ENCODE measurements at places on chromosomes 2 and 18. TPM values are rescaled to one million over a fixed set of nuclear protein-coding genes. Genes with fewer than 3 reads are reported as not detected.

The NYAP2 gene
- total RNA-seq, result 2.3 TPM

GRCh38 chr18:40935423-40935822 lies 1019.6 kb upstream of the PIK3C3 start:
- peak; percentile 36 for DNase-seq

DNA sequence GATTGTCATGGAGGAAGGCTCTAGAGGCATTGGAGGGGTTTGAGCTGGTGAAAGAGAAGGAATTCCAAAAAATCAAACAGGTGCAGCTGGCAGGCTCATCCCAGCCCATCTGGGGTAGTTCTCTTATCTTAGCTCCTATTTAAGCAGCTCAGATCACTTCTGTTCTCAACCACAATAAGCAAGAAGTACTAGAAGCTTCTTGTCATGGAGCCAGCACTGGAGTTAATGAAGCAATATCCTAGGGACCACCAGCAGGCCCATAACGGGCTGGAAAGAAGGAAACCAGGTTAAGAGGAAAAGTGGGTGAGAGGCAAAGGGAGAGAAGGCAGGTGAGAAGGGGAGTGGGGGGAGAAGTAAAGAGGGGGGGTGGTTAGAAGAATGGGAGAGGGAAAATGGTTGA lies 100.7 kb upstream of the ZFP36L2 start:
- no peak for DNase-seq

- peak; percentile 95 for DNase-seq
Measured at GRCh38 chr2:9251154-9252001, 44.8 kb downstream of the ASAP2 start.

DNA sequence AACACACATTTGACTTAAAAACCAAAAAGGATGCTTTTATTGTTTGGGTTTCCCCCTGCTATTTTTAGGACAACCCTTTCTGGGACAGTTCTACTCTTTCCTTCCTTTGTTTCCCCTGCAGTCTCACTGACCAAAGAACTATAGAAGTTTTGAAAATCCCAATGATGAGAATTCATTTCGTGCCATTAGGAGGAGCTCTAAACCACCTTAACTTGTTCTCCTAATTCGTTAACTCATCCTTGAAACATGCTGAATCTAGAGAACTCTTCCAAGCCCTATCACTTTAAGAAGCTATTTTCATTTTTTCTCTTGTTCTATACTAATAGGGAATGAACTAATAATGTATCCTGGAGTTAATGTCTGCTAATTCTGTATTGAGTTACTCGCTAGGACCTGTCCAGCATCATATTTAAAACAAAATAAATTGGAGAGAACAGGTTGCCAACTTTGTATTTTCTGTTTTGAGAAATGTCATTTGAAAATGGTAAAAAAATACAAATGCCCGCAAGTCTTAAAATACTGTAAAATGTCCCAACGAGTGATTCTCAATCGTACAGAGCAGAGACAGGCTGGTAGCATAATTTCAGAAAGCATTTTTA lies 62.9 kb downstream of the AFTPH start:
- DNase-seq, result peak; percentile 50

DNA sequence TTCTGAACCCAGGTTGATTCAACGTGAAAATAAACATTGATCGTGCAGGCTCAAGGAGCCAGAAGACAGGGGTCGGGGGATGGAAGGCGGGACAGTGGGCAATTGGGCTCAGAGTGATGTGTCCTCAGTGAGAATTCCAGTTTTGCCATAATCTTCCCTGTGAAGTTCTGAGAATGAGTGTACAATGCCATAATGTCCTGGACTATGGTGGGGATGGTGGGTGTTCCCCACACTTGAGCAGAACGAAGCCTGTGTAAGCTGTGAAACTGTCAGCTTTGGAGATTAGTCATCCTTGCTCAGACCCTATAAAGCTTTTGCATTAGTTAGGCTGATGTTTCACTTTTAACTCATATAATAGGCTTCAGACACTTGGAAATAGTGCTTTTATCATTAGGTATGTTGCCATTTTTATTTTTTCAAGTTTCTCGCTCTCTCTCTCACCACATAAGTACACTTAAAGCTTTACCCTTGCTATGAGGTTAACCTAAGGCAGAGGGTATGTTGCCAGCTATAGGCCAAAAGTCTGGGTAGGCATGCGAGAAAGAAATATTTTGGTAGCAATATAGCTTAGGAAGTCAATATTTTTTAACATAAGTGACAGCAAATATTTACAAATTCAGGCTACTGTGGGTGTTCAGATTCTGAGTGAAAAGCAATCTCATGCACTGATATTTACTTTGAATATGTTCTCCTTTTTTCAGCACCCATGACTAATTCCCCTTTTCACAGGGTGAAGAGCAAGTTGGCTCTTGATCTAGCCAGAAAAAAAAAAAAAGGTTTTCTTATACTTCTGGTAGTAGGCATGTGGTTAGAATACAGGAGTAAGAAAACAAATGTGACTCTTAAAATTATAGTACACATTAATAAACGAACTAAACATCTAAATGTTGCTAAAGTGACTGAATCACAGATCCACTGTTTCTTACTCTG lies 47.2 kb downstream of the CDC42EP3 start:
- DNase-seq, result peak; percentile 65

DNA sequence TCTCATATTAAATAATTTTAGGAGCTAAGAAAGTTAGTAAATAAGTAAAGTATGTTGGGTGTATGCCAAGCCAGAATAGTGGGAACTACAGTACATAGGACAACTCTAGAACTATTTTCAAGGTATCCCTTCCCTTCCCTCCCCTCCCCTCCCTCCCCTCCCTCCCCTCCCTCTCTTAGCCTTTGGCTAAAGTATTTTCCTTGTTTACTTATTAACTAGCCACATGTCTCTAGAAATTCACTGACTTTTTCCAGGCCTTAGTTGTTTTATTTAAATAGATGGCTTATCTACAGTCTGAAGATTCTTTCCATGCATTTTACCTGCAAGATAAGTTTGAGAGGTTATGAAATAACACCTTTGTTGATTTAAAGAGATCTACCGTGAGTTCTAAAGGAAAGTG lies 402.1 kb downstream of the PARD3B start:
- DNase-seq, result no peak

The SERPINB4 gene
- 0.05 TPM for total RNA-seq

DNA sequence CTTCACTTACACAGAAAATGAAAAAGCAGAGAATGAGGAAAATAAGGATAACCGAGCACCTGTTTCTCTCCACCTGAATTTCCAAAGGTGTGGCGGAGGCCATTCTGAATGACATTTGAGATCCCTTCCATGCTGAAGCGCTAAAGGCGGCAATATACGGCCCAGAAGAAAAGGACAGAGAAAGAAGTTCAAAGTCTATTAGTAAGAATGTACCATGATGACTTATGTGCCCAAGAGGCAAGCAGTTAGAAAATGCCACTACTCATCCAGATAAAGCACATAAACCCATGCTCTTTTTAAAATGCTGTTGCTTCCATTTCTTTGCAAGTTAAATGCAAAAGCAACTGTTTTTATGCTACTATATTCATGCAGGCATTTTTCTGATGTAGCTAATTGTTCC lies 37.2 kb downstream of the FEZ2 start:
- no peak for DNase-seq

The TMEM169 gene
- total RNA-seq, result not detected

- no peak for DNase-seq
Measured at GRCh38 chr18:63981719-63982118, 11.8 kb downstream of the SERPINB8 start.

The TUBA4A gene
- total RNA-seq, result 105 TPM

DNA sequence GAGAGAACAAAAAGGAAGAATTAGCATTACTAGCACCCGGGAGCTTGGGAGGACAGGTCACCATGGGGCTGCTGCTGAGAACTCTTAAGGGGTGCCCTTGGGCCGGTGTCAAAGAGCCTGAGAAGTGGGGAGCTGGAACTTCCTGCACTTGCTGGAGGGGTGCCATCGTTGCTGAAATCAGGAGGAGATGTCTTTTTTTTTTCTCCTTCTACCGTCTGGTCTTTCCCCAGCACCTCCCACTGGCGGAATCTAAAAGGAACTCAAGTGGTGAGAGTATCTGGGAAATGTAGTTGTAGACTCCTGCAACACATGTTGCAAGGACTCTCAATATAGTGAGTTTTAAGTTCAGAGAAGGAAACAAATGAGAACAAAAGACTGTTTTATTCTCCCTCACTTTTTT lies 6.1 kb upstream of the AMMECR1L start:
- DNase-seq, result peak; percentile 9

The NOL4 gene
- total RNA-seq, result not detected

- peak; percentile 66 for DNase-seq
Measured at GRCh38 chr2:159903443-159904126, 105.6 kb upstream of the CD302 start.

GRCh38 chr18:39019989-39020388 lies 1454.4 kb upstream of the CELF4 start:
- no peak for DNase-seq

The G6PC2 gene
- total RNA-seq, result not detected

DNA sequence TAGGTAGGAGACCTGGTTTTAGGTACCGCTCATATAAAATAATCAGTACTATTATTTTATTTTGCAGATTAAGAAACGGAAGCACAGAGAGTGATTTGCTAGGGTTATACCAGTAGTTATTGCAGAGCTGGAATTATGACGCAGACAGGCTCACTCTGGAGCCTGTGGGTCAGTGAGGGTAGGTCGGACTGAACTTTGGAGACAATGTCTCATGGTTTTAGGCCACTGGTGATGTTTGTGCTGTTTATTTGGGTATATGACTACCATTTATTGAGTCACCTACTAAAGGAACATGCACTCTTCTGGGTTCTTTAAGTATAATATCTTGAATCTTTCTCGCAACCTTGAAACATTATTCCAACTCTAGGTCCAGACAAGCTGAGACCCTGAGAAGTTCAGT lies 33.5 kb upstream of the IL1R1 start:
- no peak for DNase-seq

- no peak for DNase-seq
Measured at GRCh38 chr2:10063566-10063965, 16.6 kb downstream of the CYS1 start.

DNA sequence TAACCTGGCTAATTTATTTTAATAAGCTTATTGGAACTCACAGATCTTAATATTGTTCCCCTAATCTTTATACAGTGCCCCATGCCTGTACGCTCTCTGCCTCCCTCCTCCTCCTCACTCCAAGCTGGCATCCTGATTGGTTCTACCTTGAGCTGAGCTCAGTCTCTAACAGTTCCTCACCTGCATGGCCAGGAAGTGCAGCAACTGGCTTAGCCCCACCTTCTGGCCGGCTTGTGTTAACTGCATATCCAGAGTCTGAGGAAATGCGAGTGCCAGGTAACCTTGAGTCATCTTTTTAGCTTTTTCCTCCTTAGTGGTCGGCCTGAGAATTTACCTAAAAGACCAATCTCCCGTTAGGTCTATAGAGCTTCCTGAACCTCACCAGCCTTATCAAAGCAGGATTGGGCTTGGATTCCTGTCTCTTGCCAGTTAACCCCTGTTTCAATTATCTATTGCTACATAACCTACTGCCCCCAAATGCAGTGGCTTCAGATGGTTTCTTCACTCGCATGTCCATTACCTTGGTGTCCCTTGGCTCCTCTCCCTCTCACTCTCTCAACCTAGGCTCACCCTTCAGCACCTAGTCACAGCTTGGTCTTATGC lies 89.5 kb upstream of the STK39 start:
- DNase-seq, result peak; percentile 45

The ELOA2 gene
- not detected for total RNA-seq
